Caki2 (cell line): ENCODE measurements at places on chromosomes 6 and 20. TPM values are rescaled to one million over a fixed set of nuclear protein-coding genes. Genes with fewer than 3 reads are reported as not detected.

PLCB4 gene
- 10.0 and 28.0 TPM in 2 replicates for total RNA-seq

DHX16 gene
- total RNA-seq = 31.4 and 37.5 TPM in 2 replicates

C6orf58 gene
- 1.3 TPM in 1 of 2 replicates, not detected in the other for total RNA-seq

CAP2 gene
- 16.5 and 18.4 TPM in 2 replicates for total RNA-seq

ECT2L gene
- not detected in 2 replicates for total RNA-seq

RIPOR3 gene
- 0.38 and 0.47 TPM in 2 replicates for total RNA-seq

BTBD3 gene
- 21.7 and 44.2 TPM in 2 replicates for total RNA-seq

LY6G6C gene
- total RNA-seq = not detected in 2 replicates

HSPA1L gene
- 0.61 and 2.0 TPM in 2 replicates for total RNA-seq

DEFB123 gene
- not detected in 2 replicates for total RNA-seq

PHACTR1 gene
- not detected in 2 replicates for total RNA-seq

CLVS2 gene
- not detected in 2 replicates for total RNA-seq

AVP gene
- not detected in 2 replicates for total RNA-seq

TMEM170B gene
- total RNA-seq = 0.95 and 0.96 TPM in 2 replicates

SLC16A10 gene
- 0.14 and 0.74 TPM in 2 replicates for total RNA-seq

IL17A gene
- total RNA-seq = not detected in 2 replicates
